ENCODE measurements at places on chromosomes 1 and 21. TPM values are rescaled to one million over a fixed set of nuclear protein-coding genes. Genes with fewer than 3 reads are reported as not detected.

Gene CADM3
- 0.14 TPM for polyA plus RNA-seq

DNA sequence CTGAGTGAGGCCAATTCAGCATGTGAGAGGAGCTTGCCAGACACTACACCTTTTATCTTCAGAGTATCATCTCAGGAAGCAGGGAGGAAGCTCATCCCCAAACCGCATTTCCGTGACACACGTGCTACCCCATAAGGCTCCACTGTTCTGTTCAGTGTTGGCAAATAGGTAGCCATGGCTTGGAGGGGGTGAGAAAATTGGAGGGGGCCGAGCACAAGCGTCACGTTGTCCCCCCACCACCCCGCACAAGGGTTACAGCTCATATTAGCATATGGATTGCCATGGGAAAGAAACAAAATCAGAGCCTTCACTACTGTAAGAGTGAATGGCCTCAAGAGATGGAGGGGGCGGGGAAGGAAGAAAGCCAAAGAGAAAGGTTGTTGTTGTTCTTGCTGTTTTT lies 46.7 kb downstream of the OLIG1 start:
- no peak for DNase-seq

DNA sequence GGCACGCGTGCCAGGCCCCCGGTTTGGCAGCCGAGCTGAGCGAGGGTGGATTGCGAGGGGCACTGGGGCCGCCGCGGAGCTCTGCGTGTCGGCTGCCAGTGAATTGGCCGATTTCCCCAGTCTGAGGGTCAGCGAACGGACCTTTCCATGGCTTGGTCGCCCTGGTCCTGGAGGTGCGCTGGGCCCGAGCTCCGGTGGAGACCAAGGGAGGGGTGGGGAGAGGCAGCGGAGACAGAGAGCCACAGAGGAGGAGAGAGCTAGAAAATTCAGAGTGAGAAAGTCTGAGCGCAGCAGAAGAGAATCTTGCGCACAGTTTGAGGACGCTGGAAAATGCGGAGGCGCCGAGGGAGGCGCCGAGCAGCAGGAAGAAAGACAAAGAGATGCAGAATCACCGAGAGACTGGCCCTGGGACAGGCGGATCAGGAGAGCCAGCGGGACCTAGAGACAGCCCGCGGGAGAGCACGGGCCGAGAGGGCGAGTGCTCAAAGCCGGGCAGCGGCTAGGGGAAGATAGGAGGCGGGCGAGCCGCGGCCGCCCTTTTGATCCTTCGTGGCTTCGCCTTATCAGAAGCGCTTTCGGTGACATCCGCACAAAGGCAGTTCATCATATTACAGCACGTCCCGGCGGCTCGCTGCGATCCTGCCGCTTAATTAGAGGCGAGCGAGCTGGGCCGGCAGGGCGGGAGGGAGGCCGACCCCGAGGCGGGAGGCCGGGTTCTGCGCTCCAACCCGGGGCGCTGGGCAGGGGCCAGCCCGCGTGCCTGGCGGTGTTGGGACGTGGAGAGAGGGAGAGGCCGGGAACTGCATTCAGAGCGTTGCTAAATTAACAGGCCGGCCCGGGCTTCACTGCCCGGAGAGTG lies 12.7 kb downstream of the PAX7 start:
- DNase-seq, result no peak

DNA sequence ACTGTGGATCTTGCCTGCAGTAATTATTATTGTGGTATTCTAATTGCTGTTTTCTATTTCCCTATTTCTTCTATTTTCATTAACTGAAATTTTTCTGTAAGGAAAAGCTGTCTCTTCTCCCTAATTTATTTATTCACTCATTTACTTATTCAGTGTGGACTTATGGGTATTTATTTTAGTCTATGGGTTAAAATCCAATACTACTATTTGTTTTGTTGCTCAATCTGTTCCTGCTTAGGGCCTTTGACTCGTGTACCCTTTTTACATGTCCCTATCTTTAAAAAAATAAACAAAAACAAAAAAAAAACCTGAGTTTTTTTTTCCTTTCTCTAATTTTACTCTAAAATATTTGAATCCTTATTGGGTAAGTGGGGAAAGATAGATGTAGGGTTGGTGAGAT lies 166.2 kb upstream of the IVNS1ABP start:
- DNase-seq, result no peak

GRCh38 chr1:1432274-1432950 lies 3.1 kb upstream of the VWA1 start:
- DNase-seq, result no peak

- no peak for DNase-seq
Observed at GRCh38 chr1:217717959-217718358, 86.8 kb downstream of the SPATA17 start.

DNA sequence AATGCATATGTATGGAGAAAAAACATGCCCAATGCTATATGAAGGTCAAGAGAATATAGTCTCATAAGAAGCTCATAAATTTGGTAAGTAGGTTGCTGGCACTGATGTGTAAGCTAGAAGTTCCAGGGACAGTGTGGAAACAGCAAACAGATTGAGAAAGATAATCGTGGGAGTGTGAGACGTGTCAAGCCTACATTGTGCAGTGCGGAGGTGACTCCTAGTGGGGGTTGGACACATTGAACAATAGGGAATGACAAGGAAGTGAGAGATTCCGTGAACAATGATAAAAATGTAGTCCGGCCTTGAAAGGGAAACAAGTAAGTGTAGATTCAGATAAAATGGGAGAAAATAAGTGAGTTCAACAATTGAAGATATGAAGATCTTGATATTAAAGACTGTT lies 788.4 kb upstream of the PRMT6 start:
- peak; percentile 29 for DNase-seq

DNA sequence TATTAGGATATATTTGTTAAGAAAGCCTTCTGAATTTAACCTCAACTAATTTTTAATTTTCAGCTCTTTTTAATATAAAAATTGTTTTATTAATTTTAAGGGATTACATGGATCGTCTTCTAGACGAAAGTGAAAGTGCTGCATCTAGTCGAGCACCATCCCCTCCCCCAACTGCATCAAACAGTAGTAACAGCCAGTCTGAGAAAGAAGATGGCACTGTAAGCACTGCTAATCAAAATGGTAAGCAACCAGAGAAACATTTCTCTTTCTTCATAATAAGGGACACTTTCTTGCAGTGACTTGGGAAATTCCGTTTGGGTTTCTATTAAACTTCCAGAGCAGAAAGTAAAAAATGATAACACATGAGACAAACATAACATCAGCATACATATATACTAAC lies 56.9 kb downstream of the MIER1 start:
- DNase-seq, result peak; percentile 70

- DNase-seq, result peak; percentile 70
Observed at GRCh38 chr1:23638786-23639241, 52.8 kb upstream of the RPL11 start.

DNA sequence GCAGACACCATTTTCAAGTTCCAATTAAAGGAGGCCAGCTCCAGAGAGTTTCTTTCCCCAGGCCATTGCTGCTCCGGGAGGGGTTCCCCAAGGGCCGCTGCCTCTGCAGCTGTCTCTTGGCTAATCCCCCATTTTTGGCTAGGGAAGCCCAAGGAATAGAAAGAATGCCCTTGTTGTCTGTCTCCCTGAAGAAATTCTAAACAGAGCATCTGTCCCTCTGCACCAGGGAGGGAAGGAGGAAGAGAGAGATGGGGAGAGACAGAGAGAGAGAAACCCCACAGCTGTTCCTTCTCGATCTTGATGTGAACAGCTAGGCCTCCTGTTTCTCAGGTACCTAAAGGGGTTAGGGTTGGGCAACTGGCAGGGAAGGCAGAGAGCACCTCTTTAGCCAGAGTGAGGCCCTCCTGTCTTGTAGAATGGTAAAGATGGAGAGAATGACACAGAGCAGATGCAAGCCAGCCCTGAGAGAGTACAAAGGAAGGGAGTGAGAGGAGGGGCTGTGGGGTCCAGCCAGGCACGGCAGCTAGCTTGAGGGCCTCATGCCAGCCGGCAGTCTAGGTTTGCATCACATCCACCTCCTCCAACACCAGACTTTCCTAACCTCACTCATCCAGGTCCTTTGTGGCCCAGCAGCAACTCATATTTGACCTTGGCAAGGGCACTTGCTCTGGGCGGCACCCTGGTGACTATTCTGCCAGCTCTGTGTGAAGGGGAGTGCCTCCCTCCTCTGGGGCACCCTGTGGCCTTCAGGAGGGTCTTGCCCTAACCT lies 13.1 kb downstream of the OPTC start:
- DNase-seq, result peak; percentile 37

Gene KCTD3
- polyA plus RNA-seq, result 17.7 TPM

- no peak for DNase-seq
Observed at GRCh38 chr1:234586304-234586703, 23.7 kb downstream of the IRF2BP2 start.

DNA sequence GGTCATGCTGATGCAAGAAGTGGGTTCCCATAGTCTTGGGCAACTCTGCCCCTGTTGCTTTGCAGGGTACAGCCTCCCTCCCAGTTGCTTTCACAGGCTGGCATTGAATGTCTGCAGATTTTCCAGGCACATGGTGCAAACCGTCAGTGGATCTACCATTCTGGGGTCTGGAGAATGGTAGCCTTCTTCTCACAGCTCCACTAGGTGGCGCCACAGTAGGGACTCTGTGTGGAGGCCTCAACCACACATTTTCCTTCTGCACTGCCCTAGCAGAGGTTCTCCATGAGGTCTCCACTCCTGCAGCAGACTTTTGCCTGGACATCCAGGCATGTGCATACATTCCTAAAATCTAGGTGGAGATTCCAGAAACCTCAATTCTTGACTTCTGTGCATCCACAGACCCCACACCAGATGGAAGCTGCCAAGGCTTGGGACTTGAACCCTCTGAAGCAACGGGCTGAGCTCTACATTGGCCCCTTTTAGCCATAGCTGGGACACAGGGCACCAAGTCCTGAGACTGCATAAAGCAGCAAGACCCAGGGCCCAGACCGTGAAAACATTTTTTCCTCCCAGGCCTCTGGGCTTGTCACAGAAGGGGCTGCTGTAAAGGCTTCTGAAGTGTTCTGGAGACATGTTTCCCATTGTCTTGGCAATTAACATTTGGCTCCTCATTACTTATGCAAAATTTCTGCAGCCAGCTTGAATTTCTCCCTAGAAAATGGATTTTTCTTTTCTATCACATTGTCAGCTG lies 466.2 kb upstream of the PBX1 start:
- peak; percentile 25 for DNase-seq

- DNase-seq, result peak; percentile 97
Observed at GRCh38 chr1:159009704-159010361, at the start of gene IFI16. Gene IFI16 (plus strand): TSS chr1:159009907. CDS start chr1:159014681, 4,774 bp downstream.

Gene FCRLB
- 10.1 TPM for polyA plus RNA-seq

DNA sequence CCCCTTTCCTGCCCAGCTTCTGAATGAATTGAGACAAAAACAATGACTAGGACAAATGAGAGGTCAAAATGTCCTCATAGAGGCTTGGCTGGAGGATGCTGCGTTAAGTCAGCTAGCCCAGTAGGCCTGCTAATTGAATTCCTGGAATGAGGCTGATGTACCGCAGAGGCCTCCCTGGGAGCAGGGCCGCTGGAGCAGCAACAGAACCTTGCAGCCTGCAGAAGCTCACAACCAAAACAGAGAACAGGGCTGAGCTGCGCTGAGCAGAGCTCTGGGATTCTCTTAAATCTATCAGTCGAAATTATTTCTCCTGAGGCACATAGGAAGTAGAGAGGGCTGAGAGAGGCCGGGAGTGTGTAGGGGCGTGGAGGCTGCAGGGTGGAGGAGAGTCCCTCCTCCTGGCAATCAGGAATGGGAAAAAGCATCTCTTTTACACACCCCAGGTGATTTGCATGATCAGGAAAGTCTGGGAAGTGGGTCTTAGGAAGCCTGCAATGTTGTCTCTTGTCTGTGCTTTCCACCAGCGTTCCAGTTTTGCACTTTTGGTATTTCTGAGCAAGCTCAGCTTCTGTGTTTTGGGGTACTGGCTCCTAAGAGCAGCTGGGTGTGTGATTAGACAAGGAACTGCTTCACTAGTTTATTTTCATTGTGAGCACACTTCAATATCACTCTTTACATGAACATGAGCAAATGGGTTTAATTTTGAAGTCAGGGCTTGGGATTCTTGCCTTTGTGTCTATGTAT lies 66.5 kb downstream of the RYR2 start:
- DNase-seq, result no peak

Gene C1QB
- polyA plus RNA-seq, result not detected

Gene ITLN1
- polyA plus RNA-seq, result not detected

DNA sequence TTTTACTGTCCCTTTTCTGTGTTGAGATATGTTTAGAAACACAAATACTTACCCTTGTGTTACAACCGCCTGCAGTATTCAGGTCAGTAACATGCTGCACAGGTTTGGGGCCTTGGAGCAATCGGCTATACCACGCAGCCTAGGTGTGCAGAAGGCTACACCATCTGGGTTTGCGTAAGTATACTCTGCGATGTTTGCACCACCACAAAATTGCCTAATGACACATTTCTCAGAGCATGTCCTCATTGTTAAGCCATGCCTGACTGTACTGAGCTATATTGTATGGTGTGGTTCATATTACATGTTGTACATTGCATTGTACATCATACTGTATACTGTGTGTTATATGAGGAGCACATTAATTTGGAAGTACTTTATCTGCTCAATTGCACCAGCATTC lies 247.4 kb downstream of the RHOU start:
- DNase-seq, result no peak

Gene CHI3L1
- not detected for polyA plus RNA-seq

- peak; percentile 36 for DNase-seq
Observed at GRCh38 chr1:85911742-85912141, 203.5 kb upstream of the ZNHIT6 start.

GRCh38 chr1:193241132-193241827 lies 54.9 kb upstream of the B3GALT2 start:
- DNase-seq, result no peak

- DNase-seq, result peak; percentile 28
Observed at GRCh38 chr1:161266202-161266601, 7.7 kb downstream of the PCP4L1 start.

Gene S100A7A
- not detected for polyA plus RNA-seq

Gene CFAP107
- polyA plus RNA-seq, result not detected

Gene HHIPL2
- 0.71 TPM for polyA plus RNA-seq

GRCh38 chr1:178354816-178355215 lies 141.9 kb downstream of the CLEC20A start:
- DNase-seq, result no peak

DNA sequence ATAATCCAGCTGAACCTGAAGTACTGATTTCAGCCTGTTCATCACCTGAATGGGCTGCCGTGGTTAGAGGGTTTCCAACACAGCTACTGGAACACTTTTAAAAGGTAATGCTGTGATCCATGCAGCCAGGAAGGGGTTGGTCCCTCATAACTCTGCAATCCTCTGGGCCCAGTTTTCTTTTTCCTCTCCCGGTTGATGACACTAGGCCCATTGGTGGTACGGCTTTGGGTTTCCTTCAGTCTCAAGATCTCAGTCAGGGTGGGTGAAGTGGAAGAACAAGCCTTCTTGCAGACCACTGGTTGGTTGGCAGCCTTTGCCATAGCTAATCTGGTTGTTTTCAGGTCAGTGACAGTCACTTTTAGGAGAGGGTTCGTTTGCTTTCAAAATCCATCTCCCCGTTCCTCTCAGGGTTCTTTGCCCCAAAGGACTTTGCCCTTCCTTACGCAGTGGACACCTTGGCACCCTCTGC lies 502 bp upstream of the SLC35A3 start:
- DNase-seq, result no peak

Gene LRRC53
- polyA plus RNA-seq, result not detected

GRCh38 chr21:44752671-44753235 lies 41.4 kb upstream of the TSPEAR start:
- peak; percentile 55 for DNase-seq
